NCI-H510A (cell line): ENCODE measurements at places on chromosomes 2 and 18.
A peak's percentile ranks its signal among the peaks of the same experiment; 100 is the strongest.

GRCh38 chr18:32770054-32770665 is 2.7 kb downstream of the KLHL14 start:
- peak; percentile 43 for DNase-seq

DNA sequence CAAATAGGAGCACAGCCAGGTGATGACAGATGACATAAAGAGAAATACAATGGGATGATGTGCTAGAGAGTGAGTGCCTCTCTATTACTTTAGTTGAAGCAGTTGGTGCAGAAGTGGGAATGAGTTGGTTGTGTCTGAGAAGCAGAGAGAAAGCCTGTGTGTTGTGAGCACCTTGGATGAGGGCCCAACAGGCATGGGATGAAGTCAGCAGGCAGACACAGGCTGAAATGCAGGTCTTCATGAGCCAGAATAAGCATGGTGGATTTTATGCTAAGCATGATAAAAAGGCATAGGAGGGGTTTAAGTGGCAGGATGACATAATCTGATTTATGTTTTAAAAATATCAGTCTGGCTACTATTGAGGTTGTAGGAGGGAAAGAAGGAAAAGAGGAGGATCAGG is 71.5 kb downstream of the KLHL14 start:
- DNase-seq = no peak

- no peak for DNase-seq
Observed at GRCh38 chr2:174675615-174676014, 78.0 kb upstream of the WIPF1 start.

- DNase-seq = no peak
Observed at GRCh38 chr2:56519806-56520205, 336.0 kb downstream of the CCDC85A start.

DNA sequence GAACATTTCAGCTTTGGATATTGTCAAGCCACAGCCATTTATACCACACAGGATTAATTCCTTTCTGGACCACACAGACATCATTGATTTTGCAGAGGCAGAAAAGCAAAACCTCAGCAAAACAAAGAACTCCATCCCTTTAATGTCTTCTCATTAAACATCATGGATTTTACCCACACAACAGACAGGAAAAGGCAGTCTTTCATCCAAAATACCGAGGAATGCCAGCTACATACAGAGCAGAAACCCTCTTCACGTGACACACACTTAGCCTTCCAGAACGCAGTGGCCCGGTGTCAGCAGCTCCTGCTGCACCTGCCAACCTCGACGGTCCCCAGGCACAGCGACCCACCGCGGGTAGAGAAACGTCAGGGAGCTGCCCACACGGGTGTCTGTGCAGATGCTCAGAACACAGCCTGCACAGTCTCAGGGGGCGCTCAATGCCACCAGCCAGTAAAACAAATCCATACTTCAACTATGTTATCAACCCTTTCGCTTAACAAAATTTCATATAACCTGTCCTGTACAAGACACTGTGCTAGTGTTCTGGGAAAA is 304.5 kb downstream of the EIPR1 start:
- DNase-seq = no peak

GRCh38 chr2:241009601-241010530 is 11.4 kb downstream of the SNED1 start:
- DNase-seq = no peak

DNA sequence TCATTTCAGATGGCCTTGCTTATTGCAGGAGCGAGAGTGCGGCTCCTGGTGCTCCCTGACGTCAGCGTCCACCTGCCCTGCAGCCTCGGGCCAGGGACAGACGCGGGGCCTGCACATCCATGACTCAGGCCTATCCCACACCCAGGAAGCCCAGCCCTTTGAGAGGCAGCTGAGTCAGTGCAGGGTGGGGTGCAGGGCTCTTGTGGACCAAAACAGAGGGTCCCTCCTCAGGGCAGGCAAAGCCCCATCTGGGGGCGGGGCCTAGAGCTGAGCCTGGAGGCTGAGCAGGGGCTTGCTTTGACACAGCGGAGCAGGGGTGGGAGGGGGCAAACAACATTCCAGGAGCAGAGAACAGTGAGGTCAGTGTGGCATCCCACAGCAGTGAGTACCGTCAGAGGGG is 7.7 kb upstream of the ARHGEF4 start:
- no peak for DNase-seq

DNA sequence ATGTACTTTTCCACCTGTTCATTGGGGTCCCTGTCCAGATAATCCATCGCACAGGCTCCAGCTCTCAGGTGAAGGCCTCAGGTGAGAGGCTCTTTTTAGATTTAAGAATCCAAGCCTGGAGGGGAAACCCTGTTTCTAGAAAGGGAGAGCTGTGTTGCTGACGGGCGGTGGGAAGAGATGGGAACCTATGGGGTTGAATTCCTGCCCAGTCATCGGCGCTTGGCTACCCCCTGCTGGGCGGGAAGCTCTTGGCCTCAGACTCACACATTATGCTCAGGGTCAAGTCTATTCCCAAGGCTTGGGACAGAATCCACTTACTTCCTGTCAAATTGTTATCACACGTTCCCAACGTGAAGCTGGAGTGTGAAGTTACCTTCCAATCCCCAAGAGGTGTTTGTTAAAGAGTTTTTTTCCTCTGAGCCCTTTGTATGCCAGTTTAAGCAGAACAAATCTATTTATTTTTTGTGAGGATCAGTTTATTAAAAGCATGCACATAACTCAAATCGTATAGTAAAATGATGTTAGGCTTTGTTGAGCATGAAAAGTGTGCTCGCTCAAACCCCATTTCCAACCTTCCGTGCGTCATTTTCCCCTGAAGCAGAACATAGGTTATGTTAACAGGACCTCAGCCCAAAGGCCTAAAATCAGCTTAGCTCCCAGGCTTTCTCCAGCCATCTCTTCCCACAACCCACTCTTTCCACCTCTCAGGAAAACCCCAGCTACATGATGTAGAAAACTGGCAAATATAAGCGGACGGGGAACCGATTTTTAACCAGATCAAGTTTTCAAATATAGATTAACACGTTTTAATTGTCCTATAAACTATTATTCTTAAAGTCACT is 181.7 kb upstream of the ETAA1 start:
- peak; percentile 25 for DNase-seq

- DNase-seq = no peak
Observed at GRCh38 chr18:25180973-25181548, 170.9 kb downstream of the ZNF521 start.

DNA sequence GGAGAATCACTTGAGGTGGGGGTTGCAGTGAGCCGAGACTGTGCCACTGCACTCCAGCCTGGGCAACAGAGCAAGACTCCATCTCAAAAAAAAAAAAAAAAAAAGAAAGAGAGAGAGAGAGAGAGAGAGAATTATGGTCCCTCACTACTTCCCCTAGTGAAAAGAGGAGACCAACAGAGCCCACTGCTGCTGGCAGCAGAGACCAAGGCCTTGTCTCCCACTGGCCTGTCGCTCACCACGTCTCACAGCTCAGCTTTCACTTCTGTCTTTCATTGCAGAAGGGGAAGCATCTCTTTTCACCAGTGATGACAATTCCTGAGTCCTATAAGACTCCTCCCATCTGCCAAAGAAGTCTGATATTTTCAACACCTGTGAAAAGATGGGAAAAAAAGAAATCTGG is 81.3 kb downstream of the CLHC1 start:
- DNase-seq = no peak
